ENCODE measurements at places on chromosomes 16 and 17. TPM values are rescaled to one million over a fixed set of nuclear protein-coding genes. Genes with fewer than 3 reads are reported as not detected.

CDRT15 gene
- total RNA-seq = not detected

CCDC78 gene
- total RNA-seq = 0.49 TPM

SGCA gene
- total RNA-seq = 151 TPM

GNGT2 gene
- total RNA-seq = 2.5 TPM

NPIPB9 gene
- total RNA-seq = not detected

SAMD14 gene
- 1.7 TPM for total RNA-seq

CACNA1H gene
- 6.0 TPM for total RNA-seq

PLD2 gene
- 12.6 TPM for total RNA-seq

TMEM11 gene
- 35.3 TPM for total RNA-seq

PRDM7 gene
- not detected for total RNA-seq

PPL gene
- total RNA-seq = 20.2 TPM

CACNG4 gene
- total RNA-seq = not detected

PRSS22 gene
- not detected for total RNA-seq

DNAH9 gene
- total RNA-seq = not detected

OR1F1 gene
- not detected for total RNA-seq

TBC1D3B gene
- total RNA-seq = 4.0 TPM

PYY gene
- total RNA-seq = not detected

LRRC3C gene
- not detected for total RNA-seq

CRYBA1 gene
- total RNA-seq = not detected

HLF gene
- total RNA-seq = 35.7 TPM

FAM117A gene
- 10.3 TPM for total RNA-seq

SDR42E1 gene
- total RNA-seq = 0.43 TPM

LAT gene
- 1.9 TPM for total RNA-seq

Measured in Right ventricle myocardium inferior (tissue), 1 donor.